ENCODE measurements at places on chromosomes 5 and 9. TPM values are rescaled to one million over a fixed set of nuclear protein-coding genes. Genes with fewer than 3 reads are reported as not detected.

NUTM2G gene
- total RNA-seq, result not detected

DNA sequence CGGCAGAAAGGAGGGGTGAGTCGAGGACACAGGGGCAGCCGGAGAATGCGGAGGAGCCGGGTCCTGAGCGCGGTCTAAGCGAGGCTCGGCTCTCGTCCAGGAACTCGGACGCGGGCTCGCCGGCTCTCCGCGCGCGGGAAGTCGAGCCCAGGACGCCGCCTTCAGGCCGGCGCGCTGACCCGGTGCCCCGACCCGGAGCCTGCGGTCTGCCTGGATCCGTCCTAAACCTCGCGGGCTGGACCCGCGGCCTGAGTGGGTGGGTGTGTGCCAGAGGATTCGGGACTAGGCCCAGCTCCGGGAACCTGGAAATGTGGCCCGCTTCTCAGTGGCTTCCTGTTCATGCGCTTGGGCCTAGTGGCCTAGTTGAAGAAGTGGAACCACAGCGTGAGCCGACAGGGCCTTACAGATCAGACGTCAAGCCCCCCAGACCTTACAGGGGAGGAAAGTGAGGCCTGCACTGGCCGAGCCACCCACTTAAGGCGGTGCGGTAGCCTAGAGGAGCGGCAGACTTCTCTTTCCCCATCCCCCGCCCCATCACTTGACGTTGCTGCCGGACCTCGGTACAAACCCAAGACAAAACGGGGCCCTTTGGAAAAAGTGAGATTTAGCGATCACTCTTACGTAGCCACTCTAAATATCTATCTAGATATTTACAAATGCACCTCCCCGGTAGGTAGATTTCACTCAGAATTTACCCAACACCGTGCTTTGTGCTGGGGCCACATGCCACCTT lies 1.2 kb downstream of the CDKN2B-AS1 start:
- no peak for DNase-seq

- no peak for DNase-seq
Measured at GRCh38 chr5:109959652-109960051, 269.9 kb downstream of the MAN2A1 start.

NIPBL gene
- total RNA-seq, result 69.2 TPM

DNA sequence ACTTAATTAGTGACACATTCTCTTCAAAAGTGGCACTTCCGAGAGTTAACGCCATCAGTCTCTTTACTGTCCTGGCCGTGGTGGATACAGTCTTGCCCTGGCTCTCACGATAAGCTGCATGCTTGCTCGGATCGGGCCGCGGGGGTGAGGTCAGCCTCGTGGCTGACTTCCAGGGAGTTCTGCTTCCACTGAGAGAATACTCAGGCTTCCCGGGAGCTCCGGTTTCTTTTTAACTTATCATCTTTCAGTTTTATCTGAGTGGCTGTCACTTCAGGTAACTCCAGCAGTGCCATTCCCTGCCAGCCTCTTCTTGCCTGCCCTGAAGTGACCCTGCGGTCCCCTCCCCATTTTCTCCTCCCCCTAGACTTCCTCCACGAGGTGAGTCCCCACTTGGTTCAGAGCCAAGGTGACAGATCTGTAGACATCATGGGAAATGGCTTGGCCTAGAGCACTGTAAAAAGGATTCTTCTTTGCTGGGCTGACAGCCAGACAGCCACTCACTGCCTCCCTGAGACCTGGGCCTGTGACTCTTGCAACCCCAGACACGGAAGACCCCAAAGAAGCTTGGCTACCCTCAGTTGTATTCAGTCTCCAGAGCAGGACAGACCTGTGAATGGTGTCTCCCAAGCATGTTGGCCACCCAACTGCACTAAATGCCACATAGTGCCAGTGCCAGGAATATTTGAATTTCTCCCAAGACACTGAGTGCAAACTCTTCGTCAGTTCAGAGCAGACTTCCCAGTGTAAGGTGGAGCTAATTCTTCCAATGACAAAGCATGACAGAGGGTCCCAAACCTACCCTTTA lies 95.1 kb downstream of the DAPK1 start:
- DNase-seq, result no peak

CCDC192 gene
- total RNA-seq, result not detected

DNA sequence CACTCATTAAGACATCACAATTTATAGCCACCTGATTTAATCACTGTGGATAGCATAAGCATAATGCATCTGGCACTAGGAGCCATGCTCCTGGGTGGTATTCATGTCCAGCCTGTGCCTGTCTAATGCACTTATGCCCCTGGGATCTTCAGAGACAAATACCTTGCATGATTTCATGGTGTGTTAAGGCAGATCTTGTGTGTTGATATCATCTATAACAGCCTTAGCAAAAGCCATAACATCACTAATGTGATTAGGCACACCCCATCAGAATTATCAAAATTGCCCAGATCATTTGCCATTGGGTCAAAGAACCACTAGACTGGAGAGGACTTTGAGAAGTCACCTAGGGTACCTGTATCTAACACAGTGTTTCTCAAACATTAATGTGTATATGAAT lies 43.7 kb upstream of the SELENOP start:
- DNase-seq, result no peak

GRCh38 chr5:150347003-150347402 lies 10.5 kb upstream of the TCOF1 start:
- DNase-seq, result no peak

DNA sequence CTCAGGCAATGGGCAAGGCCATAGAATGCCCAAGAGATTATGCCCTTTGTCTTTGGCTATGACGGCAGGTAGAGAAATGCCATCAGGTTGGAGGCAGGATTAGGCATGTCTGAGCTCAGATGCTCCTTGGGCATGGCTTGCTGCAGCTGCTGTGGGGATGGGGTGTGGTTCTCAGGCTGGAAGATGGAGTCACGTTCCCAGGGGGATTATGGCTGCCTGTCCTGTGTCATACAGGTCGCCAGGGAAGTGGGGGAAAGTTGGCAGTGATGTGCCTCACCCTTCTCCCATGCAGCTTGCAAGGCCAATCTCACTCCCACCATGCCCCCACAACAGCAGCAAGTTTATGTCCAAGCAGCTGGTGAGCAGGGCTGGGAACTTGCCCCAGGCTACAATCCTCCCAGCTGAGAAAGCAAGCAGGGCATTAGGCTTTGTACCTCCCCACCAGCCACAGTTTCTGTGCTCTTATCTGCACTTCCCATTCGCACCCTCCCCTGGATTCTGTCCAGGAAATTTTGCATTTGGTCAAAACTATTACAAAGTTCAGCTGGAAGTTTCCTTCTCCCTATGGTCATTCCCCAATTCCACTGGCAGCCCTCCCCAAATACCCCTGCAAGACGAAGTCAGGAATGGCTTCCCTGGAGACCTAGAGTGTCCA lies 1788.0 kb upstream of the NUDT12 start:
- DNase-seq, result no peak

ADCY2 gene
- total RNA-seq, result 4.9 TPM

DNA sequence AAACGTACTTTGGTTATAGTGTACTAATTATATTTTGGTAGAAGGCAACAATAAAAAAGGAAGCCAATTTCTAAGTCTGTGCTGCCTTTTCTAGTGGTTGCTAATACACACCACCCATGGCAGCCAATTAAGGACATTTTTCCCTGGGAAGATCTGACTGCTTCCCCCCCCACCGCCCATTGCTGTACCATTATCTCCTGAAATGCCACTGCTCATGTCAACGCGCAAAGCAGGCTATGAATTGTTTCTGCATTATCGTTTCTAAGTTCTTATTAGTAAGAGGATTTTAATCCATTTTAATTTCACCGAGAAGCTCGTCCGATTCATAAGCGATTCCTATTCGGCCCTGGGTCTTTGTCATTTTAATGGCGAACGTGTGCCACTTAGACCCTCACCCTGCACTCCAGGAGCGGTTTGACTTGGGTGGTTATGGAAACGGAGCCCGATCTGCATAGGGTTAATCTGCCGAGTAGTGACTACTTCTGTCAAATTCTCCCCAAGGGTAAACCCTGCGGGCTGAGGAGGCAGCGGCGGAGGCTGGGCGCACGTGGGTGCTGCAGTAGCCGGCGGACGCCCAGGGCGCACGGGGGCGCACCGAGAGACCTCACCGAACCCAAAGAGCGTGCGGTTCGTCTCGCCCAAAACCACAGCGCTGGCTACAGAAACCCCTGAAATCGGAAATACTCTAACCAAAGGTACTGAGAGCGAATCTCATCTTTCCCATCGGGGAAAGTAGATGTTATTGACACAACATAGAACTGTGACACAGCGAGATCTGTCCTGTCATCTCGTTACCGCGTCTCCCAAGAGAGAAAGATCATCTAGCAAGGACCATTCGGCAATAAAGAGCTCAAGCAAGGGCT lies 55.8 kb upstream of the SHC3 start:
- DNase-seq, result no peak

DNA sequence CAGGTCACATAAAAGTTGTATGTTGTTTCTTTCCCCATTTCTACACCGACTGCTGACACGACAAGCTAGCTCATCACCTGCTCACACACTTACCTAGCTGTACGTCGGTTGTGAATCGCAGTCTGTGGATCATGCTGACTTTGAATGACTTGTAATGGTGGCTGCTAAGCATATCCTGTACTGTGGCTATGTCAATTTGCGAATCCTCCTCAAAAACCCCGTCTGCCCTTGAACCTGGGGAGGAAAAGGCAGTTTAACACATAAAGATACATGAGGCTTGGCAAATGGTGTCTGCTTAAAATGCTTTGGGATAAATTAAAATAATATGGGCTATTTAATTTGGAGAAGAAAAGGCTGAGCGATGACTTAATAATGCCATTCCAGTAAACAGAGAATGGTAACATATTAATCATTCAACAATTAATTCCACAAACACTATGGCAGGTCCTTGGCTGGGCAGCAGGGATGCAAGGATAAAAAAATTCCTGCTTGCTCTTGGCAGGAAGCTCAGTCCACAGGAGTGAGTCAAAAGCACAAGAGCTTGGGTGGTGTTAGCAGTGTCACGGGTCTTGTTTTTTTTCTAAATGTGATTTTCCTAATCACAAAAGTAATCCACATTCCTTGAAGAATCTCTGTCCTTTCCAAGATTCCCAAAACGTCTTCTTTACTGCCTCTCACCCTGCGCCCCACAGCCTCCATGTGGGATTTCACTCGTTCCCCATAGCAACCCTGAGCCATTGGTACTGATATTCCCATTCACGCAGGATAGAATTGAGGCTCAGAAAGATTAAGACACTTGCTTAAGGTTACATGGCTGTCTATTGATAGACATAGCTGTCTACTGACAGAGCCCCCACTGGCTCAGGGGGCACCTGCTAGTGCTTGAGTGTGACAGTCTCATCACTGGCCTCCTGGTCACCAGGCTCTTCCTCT lies 222.4 kb downstream of the MAPKAP1 start:
- no peak for DNase-seq

GRCh38 chr9:132003319-132003704 lies 76.4 kb downstream of the MED27 start:
- no peak for DNase-seq

DNA sequence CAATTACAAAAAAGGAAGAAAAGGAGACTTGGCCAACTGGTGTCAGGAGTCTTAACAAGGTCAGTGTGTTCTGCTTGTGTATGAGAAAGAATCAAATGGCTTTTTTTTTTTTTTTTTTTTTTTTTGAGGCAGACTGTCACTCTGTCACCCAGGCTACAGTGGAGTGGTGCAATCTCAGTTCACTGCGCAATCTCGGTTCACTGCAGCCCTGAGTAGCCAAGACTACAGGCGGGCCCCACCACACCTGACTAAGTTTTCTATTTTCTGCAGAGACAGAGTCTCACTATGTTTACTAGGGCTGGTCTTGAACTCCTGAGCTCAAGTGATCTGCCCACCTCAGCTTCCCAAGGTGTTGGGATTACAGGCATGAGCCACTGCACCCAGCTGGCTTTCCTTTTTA lies 3.1 kb upstream of the IL7R start:
- no peak for DNase-seq

- no peak for DNase-seq
Measured at GRCh38 chr9:116632990-116633838, 53.9 kb upstream of the TRIM32 start.

SPINK13 gene
- not detected for total RNA-seq

- DNase-seq, result no peak
Measured at GRCh38 chr5:94499806-94500205, 118.6 kb downstream of the KIAA0825 start.

GRCh38 chr5:112258571-112258970 lies 160.5 kb downstream of the EPB41L4A start:
- no peak for DNase-seq

GRCh38 chr9:91628892-91629291 lies 205.3 kb upstream of the NFIL3 start:
- no peak for DNase-seq

DNA sequence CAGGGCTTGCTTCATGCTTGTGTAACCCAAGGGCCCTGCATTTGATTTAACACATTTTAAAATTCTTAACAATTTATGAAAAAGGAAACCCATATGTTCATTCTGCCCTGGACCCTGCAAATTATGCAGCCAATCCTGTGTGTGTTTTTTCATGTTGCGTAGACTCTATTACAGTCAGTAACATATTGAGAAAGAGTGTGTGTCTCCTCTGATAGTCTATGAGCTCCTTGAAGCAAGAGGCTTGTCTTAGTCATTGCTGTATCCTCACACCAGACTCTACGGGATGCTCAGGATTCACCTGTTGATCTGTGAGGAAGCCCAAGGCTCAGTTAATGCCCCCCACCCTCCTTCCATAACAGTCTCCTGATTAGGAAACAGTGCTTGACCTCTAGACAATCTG lies 177.3 kb upstream of the DMAC1 start:
- DNase-seq, result no peak

TAF11L11 gene
- total RNA-seq, result not detected

All from breast epithelium (tissue), 4 donors.